Renal pelvis (tissue), 12 donors: ENCODE measurements at places on chromosomes 6 and 20.

DNA sequence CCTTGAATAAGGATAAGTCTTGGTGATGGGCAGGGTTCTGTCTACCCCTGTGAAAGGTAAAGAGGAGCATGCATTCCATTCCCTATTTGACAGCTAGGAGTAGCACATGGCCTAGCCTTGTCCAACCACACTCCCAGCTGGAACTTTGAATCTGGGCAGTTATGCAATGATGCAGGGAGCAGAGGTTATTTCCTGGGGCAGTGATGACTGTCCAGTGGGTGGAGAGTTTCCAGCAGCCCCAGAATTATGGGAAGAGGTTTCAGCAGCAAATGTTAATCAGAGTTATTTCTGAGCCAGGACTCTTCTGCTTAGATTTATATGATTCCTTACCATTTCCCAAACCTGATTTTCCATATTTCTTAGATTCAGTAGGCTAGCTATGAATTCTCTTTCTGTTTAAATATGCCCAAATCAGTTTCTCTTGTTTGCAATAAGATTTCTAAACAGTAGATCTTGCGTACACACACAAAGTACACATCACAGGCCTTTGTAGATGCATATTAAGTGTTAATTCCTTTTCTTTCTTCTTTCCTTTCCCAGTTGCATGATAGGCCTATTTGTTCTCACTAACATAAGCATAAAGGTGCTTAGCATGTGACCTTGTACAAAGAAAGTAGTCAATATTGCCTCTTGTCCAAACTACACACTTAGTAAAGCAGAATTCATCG is 17.3 kb upstream of the TXLNB start:
- DNase-seq = no peak

GRCh38 chr6:3961581-3962215 is 112.5 kb downstream of the FAM50B start:
- no peak for DNase-seq

DNA sequence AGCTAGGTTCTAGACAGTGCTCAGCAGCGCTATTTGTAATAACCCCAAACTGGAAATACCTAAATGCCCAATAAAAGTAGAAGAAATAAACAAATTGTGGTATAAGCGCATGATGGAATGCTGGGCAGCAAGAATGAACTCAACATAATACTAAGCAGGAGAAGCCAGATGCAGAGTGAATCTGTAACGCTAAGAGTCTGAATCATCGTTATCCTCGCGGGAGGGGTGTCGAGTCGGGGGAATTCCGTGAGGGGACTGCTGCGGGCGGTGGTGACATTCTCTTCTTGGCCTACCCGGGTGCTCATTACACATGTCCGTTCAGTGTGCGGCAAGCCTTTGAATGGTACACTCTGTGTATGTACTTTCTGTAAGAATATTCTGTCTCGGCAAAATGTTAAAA is 83.7 kb downstream of the SULF2 start:
- no peak for DNase-seq

- peak; percentile 66 for DNase-seq
Observed at GRCh38 chr20:36199345-36200257, 36.7 kb upstream of the AAR2 start.

- DNase-seq = peak; percentile 52
Observed at GRCh38 chr6:144158133-144158532, 7.8 kb downstream of the STX11 start.

DNA sequence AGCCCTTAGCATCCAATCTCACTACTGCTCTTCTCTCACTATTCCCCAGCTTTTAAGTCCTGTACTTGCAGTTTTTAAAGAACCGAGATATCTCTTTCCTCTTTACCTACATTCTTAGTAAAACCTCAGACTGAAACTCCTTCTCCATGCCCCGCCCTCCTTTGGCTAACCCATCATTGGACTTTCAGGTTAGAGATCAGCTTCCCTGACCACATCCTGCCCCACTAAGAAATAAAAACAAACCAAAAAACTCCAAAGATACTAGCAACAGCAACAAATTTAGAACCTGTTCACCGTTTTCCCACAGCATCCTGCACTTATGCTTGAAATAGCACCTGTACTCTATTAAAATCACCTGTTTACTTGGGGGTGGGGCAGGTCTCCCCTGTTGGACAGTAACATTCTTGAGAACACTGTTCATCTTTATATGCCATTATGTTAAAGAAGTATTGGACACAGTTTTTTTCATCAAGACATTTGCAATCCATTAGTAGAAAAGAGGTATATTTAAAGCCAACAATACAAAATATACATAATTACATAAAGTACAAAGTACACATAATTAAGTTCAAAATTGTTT is 16.3 kb upstream of the SMAP1 start:
- DNase-seq = no peak

DNA sequence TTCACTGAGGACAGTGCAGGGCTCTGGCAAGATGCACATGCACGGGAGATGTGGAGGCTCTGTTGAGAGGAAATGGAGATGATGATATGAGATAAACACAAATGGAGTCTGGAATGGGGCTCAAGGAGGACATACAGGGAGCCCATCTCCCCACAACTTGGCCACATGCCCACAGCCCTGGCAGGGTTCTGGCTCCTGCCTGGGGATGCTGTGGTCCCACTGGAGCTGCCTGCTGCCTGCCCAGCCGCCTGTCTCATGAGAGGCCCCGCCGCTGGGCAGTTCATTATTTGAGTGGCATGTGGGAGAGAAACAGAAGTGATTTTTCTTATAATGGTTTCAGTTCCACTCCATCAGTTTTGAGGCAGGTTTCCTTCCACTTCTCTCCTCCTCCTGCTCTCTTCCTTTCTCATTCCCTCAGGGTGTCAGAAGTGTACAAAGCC is 133.6 kb upstream of the TRAF3IP2 start:
- no peak for DNase-seq

DNA sequence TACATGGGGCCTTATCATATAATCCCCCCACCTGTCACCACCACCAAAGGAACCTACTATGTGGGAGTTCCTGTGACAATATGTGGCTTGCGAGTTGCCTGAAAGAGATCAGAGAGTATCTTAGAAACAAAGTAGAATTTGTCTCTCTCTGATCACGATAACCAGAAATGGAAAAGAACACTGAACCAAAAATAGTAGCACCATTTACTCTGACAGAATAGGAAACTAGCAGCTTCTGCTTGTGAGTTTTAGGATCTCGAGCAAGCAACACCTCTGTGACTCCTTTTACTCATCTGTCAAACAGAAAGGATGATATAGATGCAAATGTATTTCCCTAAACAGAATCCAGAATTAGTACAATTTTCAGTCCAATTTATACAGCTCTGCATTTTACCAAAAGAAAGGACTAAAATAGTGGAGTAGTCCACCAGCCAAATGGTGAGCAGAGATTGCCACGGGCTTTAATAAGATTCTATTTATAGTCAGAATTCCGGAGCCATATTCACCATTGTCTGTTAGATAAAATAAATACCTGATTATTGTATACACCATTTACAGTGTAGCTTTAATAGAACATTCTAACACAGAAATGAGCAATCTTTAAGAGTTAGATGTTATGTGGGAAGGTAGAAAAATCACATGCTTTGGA is 19.9 kb upstream of the STMND1 start:
- no peak for DNase-seq

DNA sequence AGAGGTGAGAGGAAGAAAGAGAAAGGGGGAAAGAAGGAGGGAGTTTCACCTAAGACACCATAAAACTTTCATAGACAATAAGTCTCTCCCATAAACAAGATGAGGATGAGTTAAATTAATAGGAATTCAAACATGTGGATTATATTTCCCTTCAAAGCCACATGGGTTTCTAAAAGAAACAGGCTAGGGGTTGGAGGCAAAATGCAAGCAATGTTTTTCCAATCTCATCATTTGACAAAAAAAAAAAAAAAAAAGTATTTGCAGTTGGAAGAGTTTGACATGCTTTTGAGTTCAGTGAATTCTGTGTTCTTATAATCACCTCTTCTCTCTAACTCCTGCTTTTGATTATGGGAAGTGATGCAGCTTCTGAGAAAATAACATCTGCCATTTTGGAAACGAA is 286.5 kb upstream of the PRND start:
- no peak for DNase-seq

DNA sequence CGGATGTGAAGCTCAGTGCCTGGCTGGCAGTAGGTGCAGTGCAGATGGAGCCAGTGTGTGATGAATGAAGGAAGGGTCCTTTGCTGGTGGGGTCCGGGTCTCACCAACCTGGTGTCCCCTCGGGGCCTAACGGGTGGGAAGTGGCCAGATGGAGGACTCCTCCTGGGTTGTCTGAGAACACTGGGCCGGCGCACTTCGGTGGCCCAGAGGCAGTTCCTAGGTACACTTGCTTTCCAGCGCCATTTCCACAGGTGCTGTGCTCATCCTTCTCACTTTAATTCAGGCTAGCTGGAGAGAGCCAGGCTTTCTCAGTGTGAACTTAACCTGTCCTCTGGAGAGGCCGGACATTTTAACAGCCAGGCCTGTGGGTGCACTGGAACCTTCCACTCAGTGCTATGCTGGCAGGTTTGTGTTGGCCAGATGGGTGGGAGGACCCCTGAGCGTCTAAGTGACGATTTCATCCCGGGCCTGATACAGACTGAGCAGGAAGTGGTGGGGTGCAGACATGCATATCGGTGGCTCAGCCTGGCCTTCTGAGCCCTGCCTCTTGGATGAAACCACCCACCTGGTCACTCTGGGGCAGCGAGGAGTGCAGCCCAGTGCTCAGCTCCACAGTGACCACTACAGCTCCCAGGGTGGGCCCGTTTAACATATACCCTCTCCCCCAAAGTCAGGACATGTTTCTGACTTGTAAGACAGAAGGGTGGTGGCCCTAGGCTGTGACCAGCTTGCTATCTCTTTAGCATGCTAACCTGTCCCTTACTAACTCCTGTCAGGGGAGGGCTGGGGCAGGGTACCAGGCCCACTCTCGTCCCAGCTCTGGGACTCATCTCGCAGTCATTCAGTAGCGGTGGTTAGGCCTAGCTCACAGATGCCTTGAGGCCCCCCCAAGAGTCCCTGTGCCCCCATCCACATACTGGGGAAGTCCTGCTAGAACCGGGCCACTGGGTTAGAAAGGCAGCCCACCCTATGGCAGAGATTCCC is 8.2 kb upstream of the PYGB start:
- DNase-seq = no peak
